A549 treated with AZD2906 at 1 μM for 4 hours (cell line): ENCODE measurements at places on chromosomes 11 and 22. TPM values are rescaled to one million over a fixed set of nuclear protein-coding genes. Genes with fewer than 3 reads are reported as not detected.

PRSS23 gene
- total RNA-seq = 385 to 449 TPM (median 425 TPM) in 5 replicates

NXPE4 gene
- not detected in 5 replicates for total RNA-seq

TECTA gene
- 0.02 to 0.14 TPM (median 0.06 TPM) in 5 replicates for total RNA-seq

ASCL2 gene
- 0.06 to 0.08 TPM in 2 of 5 replicates, not detected in the others for total RNA-seq

EXPH5 gene
- total RNA-seq = 0.03 to 0.06 TPM (median 0.05 TPM) in 5 replicates

C11orf16 gene
- total RNA-seq = not detected in 5 replicates

TH gene
- total RNA-seq = 0.06 to 0.10 TPM (median 0.08 TPM) in 4 of 5 replicates, not detected in the other

BCR gene
- 16.6 to 21.8 TPM (median 20.2 TPM) in 5 replicates for total RNA-seq

MAJIN gene
- not detected in 5 replicates for total RNA-seq

MOGAT2 gene
- not detected in 5 replicates for total RNA-seq

MYOD1 gene
- total RNA-seq = 0.03 to 0.05 TPM (median 0.03 TPM) in 3 of 5 replicates, not detected in the others

FOLR1 gene
- 0.06 to 0.21 TPM (median 0.09 TPM) in 5 replicates for total RNA-seq

OOSP1 gene
- not detected in 5 replicates for total RNA-seq

RTN4R gene
- total RNA-seq = 7.7 to 16.3 TPM (median 13.8 TPM) in 5 replicates

NXPE1 gene
- not detected in 5 replicates for total RNA-seq

APOL3 gene
- 0.05 to 0.22 TPM (median 0.15 TPM) in 3 of 5 replicates, not detected in the others for total RNA-seq

CCND1 gene
- total RNA-seq = 172 to 217 TPM (median 204 TPM) in 5 replicates

ARSA gene
- total RNA-seq = 17.0 to 26.1 TPM (median 22.2 TPM) in 5 replicates

KLHL35 gene
- 0.75 to 1.4 TPM (median 1.3 TPM) in 5 replicates for total RNA-seq

NDUFA6 gene
- 60.4 to 69.1 TPM (median 63.5 TPM) in 5 replicates for total RNA-seq

PRG2 gene
- total RNA-seq = not detected in 5 replicates

PICK1 gene
- 11.8 to 14.1 TPM (median 12.4 TPM) in 5 replicates for total RNA-seq
